ENCODE measurements at places on chromosomes 12 and 14. TPM values are rescaled to one million over a fixed set of nuclear protein-coding genes. Genes with fewer than 3 reads are reported as not detected.

The COA8 gene
- total RNA-seq, result 37.4 TPM

The IL22 gene
- total RNA-seq, result not detected

The PUS1 gene
- 16.3 TPM for total RNA-seq

The CLEC4E gene
- 2.6 TPM for total RNA-seq

The CMTM5 gene
- 75.3 TPM for total RNA-seq

The SETD3 gene
- total RNA-seq, result 86.0 TPM

The SETD1B gene
- 26.3 TPM for total RNA-seq
